Epithelial cell of umbilical artery (primary cell): ENCODE measurements at places on chromosomes 2 and 18. TPM values are rescaled to one million over a fixed set of nuclear protein-coding genes. Genes with fewer than 3 reads are reported as not detected.

RNF125 gene
- 0.30 and 0.65 TPM in 2 replicates for total RNA-seq

DQX1 gene
- total RNA-seq = not detected in 2 replicates

CCBE1 gene
- total RNA-seq = 0.97 and 1.2 TPM in 2 replicates

PROKR1 gene
- not detected in 2 replicates for total RNA-seq

HOXD8 gene
- 6.2 and 7.8 TPM in 2 replicates for total RNA-seq

SULT1C4 gene
- 12.9 and 27.0 TPM in 2 replicates for total RNA-seq

PSMA8 gene
- not detected in 2 replicates for total RNA-seq

SERPINB3 gene
- total RNA-seq = not detected in 2 replicates

VWC2L gene
- not detected in 2 replicates for total RNA-seq

ACADL gene
- total RNA-seq = not detected in 2 replicates

HOXD13 gene
- total RNA-seq = under 0.01 TPM in 1 of 2 replicates, not detected in the other

KCNE4 gene
- 0.30 and 0.32 TPM in 2 replicates for total RNA-seq

PIEZO2 gene
- 0.32 and 2.6 TPM in 2 replicates for total RNA-seq

CROCC2 gene
- not detected in 2 replicates for total RNA-seq

ZSWIM2 gene
- not detected in 2 replicates for total RNA-seq

CASP10 gene
- total RNA-seq = 30.5 and 79.8 TPM in 2 replicates

AGXT gene
- total RNA-seq = not detected in 2 replicates

CD8B2 gene
- total RNA-seq = not detected in 2 replicates

UGT1A5 gene
- not detected in 2 replicates for total RNA-seq
